Tongue (tissue), 3 donors: ENCODE measurements at places on chromosomes 4 and X. TPM values are rescaled to one million over a fixed set of nuclear protein-coding genes. Genes with fewer than 3 reads are reported as not detected.

DNA sequence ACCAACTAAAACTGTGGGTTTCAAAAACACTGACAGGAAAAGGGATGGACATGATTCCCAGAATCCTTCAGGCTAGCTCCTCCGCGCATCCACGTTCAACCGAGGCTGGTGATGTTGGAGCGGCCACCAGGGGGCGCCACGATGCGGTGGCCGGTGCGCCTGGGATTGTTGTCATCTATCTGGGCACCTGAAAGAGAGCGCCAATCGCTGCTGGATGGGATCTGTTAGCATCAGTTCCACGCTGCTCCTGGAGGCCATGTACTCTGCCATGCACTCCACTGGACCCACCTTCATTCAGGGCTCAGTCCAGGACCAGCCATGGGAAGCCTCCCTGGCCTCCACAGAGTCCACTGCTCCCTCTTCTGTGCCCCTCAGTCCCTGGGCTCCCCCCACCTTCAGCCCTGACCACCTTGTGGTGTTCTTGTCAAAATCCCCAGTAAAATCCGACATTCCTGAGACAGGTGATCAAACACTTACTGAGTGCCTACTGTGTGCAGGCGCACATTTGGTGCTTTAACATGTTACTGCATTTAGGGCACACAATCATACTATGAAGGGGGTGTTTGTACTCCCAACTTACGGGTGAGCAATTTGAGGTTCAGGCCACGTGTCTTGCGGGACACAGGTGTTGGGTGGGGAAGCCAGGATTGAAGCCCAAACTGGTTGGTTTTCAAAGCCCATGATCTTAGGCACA is 71.1 kb downstream of the CRMP1 start:
- DNase-seq: peak; percentile 13

GRCh38 chr4:3226944-3227343 is 22.0 kb upstream of the MSANTD1 start:
- DNase-seq: no peak

DNA sequence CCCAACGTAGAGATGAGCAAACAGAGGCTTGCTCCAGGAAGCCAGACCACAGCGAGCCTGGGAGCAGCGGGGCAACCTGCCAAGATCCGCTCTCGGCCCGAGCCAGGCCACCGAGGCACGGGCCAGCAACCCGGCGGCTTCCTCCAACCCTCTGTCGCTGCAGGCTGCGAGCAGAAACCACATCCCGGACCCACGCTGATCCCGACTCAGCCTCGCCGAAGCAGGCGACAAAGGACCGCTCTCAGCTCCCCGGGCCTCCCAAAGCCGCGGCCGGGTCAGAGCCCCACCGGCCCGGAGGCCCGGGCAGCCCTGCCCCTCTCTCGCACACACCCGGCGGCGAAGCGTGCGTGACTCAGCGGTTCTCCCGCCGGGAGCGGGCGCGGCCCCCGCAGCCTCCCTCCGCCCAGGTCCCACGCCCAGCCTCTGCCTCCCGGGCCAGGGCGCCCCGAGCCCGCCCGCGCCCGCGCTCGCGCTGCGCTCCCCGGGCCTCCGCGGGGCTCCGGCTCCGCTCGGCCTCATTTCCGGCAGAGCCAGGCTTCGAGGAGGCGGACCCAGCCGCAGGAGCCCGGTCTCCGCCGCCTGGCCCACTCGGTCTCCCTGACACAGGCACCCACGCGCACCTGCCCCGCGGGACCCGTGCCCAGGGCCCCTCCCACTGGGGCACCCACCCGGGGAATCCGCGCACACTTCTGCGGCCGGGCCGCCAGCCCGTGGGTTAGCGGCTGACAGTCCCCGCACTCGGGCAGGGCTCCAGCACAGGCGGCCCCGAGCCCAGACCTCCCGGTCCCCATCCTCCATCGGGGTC is 1.7 kb downstream of the PPP2R2C start:
- DNase-seq: peak; percentile 8

DNA sequence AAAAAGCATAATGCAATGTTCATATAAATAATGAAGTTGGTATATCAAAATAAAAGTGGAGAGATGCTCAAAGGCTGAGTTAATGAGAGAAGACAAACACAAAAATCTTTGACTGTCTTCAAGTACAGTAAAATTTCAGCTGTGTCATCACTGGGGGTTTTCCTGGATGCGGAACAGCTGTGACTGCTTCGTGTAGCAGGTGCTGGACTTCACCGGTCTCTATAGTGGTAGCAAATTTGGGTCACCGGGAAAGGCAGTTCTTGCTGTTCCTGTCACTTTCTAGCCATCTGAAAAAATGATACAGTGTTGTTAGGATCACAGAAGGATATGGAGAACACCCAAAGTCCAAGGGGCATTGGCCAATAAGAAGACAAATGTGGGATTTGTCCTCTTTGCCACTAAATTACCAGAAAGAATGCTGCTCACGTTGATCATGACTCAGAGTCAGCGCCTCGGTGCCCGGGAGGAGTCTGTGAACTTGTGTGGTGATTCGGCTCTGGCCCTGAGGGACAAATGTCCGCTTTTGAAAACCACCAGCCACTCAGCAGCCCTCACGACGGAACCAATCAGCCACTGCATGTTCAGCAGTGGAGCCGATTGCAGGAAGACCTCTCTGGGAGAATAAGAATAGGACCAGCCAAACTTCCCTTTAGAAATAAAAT is 230.1 kb upstream of the FAT1 start:
- peak; percentile 24 for DNase-seq

DNA sequence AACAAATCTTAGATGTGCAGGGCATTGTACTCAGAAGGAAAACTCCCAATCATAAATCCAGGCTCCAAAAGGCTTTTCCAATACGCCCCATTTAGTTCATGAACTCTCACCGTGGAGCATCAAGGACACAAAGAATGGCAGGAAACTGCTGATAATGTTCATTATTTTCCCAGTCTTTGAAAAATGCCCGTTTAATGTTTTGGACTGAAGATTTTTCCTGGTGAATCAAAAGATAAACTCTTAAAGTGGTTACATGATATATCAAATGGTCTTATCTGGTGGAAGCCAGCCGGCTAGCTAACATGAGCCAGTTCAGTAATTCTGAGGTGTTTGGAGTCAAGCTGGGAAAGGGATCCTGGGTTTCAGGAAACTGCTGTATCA is 62.1 kb upstream of the AP1S2 start:
- DNase-seq: no peak

GRCh38 chrX:70769659-70770227 is 138.8 kb downstream of the TEX11 start:
- DNase-seq: peak; percentile 10

GRCh38 chr4:125082729-125083417 is 231.9 kb upstream of the FAT4 start:
- no peak for DNase-seq

The PHKA1 gene
- total RNA-seq: 16.6 TPM

The CXCL5 gene
- 0.72 TPM for total RNA-seq

The FAM241A gene
- total RNA-seq: 2.1 TPM

The LONRF3 gene
- 9.5 TPM for total RNA-seq

The NPY2R gene
- total RNA-seq: 0.41 TPM
